ENCODE measurements at places on chromosomes 1 and 21. TPM values are rescaled to one million over a fixed set of nuclear protein-coding genes. Genes with fewer than 3 reads are reported as not detected.

CDK11A gene
- 23.8 TPM for total RNA-seq

KCNN3 gene
- total RNA-seq, result 1.8 TPM

MAN1C1 gene
- 11.3 TPM for total RNA-seq

ATP1A2 gene
- total RNA-seq, result 2.9 TPM

PALMD gene
- total RNA-seq, result 16.5 TPM

CD1D gene
- total RNA-seq, result not detected

SPATA45 gene
- 1.3 TPM for total RNA-seq

TNFRSF18 gene
- not detected for total RNA-seq

FAM177B gene
- total RNA-seq, result not detected
